Epithelial cell of alveolus of lung (primary cell): ENCODE measurements at places on chromosomes 1 and 21. TPM values are rescaled to one million over a fixed set of nuclear protein-coding genes. Genes with fewer than 3 reads are reported as not detected.

The OR2AK2 gene
- total RNA-seq = not detected in 2 replicates

The GPR52 gene
- not detected in 2 replicates for total RNA-seq

The AMY2A gene
- not detected in 2 replicates for total RNA-seq

The KCNAB2 gene
- 1.9 and 6.1 TPM in 2 replicates for total RNA-seq

The LMX1A gene
- total RNA-seq = not detected in 2 replicates

The ZNF124 gene
- 11.4 and 18.7 TPM in 2 replicates for total RNA-seq

The LCE2B gene
- total RNA-seq = not detected in 2 replicates

The MPL gene
- not detected in 2 replicates for total RNA-seq

The LAD1 gene
- total RNA-seq = 0.48 and 3.4 TPM in 2 replicates

The MINDY1 gene
- 7.8 and 18.1 TPM in 2 replicates for total RNA-seq

The TCEA3 gene
- total RNA-seq = 2.5 and 6.2 TPM in 2 replicates

The SAMSN1 gene
- total RNA-seq = 0.65 and 1.0 TPM in 2 replicates

The FMO1 gene
- total RNA-seq = not detected in 2 replicates
